ENCODE measurements at places on chromosomes 5 and 9.

DNA sequence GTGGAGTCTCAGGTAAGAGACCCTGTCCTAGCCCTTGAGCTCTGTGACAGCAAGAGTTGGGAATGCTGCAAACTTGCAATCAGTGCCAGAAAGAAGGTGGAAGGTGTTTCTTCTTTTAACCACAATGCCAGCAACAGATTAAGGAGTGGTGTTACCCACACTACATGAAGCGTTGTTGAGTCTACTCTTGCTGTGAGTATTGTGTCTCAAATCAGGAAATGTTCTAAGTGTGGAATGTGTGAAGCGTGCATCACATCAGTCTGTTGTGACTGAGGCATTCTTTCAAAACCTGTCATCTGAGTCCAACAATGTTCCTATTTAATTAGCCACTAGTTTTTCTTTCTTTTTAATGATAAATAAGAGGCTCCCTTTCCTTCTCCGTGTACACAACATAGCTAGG, 2.9 kb upstream of the LURAP1L start:
- DNase-seq: no peak

DNA sequence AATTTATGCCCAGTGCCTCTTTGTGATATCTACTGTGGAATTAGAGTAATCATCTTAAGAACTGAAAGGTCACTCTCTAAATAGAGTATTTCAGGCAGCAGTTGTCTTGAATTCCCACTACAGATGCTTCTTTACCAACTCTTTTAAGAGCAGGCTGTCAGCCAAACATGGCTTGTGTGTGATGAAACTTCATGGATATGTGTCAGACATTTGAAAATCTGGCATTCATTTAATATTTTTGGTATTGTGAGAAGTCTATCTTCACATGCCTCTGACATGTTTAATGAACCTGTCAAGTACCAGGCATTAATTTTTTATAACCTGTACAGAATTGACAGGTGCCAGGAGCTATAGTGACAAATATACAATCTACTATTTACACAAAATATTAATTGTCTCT, 318.6 kb downstream of the CDH9 start:
- no peak for DNase-seq

GRCh38 chr5:155929112-155929511, 397.9 kb upstream of the SGCD start:
- no peak for DNase-seq

DNA sequence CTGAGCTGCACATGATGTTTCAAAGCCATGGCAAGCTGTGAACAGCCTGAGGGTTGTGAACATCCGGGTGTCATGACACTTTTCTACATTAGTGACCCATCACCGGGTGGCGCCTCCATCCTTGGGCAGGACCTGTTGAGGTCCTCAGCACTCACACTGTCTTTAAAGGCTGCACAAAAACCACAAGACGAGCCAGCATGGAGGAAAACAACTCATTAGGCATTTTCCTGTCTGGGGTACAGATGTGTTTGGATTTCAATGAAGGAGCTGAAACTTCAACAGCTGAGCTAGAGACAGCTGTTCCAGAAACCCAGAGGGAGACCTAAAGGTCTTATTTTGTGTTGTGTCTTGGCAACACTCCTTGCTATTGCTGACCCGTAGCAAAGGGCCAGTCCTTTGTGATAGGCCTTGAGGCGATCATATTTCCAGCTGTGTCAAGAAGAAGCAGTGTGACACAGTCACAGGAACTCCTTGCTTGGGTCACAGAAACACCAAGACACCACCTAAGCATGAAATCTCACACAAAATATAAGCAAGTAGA, 151.8 kb upstream of the VLDLR start:
- peak; percentile 15 for DNase-seq

- no peak for DNase-seq
These were observed 32.8 kb upstream of the PIP5K1B start for GRCh38 chr9:68672215-68672614.

All from nephron progenitor cell (in vitro differentiated cells).